Stimulated activated CD4-positive, alpha-beta T cell treated with anti-CD3 and anti-CD28 coated beads, TNF-alpha, amount 100 ng/mL, for 4 hours (primary cell): ENCODE measurements at places on chromosomes 3 and 15.

GRCh38 chr3:22713936-22714335 lies 489.2 kb upstream of the UBE2E2 start:
- DNase-seq = no peak

- no peak for DNase-seq
These were observed 403.4 kb downstream of the OCA2 start for GRCh38 chr15:27695726-27696125.

GRCh38 chr15:31296646-31297574 lies 29.7 kb upstream of the KLF13 start:
- DNase-seq = no peak

DNA sequence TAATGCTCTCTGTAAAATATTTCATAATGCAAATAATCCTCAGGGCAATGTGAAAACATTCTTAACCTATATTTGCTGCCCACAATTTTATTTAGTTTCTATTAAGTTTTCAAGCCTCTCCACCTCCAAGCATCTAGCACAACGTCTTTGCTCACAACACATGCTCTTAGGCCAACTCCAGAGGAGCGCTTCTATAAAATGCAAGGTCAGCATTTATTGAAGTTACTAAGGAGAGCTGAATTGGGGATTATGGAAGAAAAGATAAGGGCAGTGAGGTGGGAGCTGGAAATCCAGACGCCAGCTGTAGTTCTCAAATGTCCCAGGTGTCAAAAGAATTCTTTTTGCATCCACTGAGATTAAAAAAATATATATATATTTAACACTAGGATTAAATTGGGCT lies 996 bp downstream of the RABL3 start:
- DNase-seq = no peak
